Mesothelial cell of epicardium (in vitro differentiated cells): ENCODE measurements at places on chromosomes 2 and 18.

- no peak overlapping the region for H3K27ac ChIP-seq
- peaks cover 3% of the 10 kb centered on the region for H3K4me1 ChIP-seq
- no peaks in the 10 kb centered on the region for H3K36me3 ChIP-seq
- DNase-seq = no peak
These were observed 56.3 kb downstream of the DNAH7 start for GRCh38 chr2:196012314-196012713.

DNA sequence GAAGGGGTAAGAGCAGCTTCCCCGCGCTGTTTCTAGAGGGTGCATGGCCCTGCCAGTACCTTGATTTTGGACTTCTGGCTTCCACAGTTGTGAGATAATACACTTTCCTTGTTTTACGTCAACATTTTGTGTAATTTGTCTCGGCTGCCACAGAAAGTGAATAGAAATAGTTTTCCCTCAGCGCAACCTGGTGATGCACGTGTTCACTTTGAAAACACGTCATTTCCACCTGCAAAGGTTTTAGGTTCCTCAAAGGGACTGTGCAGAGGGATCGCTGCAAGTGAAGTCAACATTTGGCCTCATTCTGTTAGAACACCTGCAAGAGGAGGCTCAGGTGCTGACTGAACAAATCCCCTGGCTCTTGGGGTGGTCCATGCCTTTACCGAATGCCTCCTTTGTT is 71.7 kb downstream of the LONRF2 start:
- peaks cover 2% of the 10 kb centered on the region for H3K4me1 ChIP-seq
- no peak overlapping the region for H3K4me3 ChIP-seq
- DNase-seq = no peak
- no peak overlapping the region for H3K27ac ChIP-seq

DNA sequence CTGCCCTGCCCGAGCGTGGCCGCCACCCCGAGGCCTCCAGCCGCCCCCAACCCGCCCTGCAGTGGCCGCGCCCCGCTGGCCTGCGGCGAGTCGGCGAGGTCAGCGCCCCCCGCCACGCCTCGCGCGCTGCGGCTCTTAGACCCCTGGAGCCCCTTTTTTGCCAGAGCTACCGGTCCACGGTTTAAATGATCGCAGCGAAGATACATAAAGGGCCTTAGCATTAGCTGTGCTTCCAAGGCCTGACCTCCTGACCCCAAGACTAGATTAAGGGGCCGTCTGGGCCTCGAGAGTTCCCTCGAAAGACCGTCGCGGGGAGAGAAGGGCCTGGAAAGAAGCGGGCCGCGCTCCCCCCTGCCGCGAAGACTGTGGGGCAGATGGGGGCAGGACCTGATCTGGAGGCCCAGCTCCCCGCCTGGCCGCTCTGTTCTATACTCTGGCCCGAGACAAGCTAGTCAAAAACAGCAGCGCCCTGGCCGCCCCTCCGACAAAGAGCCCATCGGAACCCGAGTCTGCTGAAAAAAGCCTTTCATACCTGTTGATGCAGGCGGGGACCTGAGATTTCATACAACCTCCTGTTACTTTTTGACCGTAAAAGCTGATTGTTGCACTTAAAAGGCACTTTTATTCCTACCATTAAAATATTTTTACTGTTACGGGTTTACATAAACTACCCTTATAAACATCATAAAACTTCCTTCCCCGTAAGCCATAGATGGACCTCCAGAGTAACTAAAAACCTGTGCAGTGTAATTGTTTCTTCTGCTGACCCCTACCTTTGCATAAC is 68.7 kb upstream of the PSMD14 start:
- H3K27ac ChIP-seq = peak overlapping the region; percentile 13
- no peak for DNase-seq
- H3K4me3 ChIP-seq = peak overlapping the region; percentile 78

DNA sequence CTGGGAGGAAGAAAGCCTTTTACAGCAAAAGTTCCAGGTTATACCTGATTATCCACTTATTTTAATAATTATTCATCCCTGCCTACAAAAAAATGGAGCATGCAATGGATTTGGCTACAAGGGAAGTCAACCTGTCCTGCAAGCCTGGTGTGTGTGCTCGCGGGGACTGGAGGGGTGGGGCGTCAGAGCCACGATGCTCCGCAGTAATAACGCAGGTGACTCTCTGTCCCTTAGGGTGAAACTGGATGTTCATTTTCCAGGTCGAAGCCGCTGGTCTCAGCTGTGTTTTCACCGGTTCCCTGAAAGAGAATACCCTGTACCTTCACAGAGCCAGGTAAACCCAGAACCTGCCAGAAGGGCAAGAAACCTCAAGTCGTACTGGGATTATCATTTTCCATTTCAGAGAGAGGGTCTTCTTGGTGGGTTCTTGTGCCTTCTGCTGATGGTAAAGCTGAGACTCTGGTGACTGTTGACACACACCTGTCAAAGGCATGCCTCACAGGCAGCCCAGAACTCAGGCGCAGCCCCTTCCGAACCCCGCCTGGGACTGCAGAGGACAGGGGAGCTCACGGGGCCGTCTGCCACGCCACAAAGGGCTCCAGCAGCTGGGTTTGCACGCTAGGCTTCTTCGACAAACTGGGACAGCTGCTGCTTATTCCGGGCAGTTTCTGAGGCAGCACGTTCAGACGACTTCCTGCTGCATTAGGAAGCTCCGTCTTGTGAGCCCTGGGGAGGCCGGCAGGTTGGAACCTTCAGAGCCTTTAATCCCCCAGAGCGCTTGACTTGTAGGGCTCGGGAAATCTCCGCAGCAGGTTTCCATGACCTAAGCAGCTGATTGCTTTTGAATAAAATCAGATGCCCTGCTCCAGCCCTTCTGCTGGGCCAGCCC is 58.6 kb downstream of the KCNG2 start:
- H3K27me3 ChIP-seq = peaks cover 18% of the 10 kb centered on the region
- no peak overlapping the region for H3K4me3 ChIP-seq
- no peaks in the 10 kb centered on the region for H3K36me3 ChIP-seq
- peak overlapping the region; percentile 17 for H3K27ac ChIP-seq
- no peak for DNase-seq

- peaks cover 7% of the 10 kb centered on the region for H3K36me3 ChIP-seq
- no peak for DNase-seq
- H3K4me1 ChIP-seq = no peaks in the 10 kb centered on the region
- peaks cover 2% of the 10 kb centered on the region for H3K27me3 ChIP-seq
- no peak overlapping the region for H3K4me3 ChIP-seq
These were observed 2.7 kb downstream of the HRH4 start for GRCh38 chr18:24462838-24463775.

GRCh38 chr2:234058881-234059280 is 8.4 kb downstream of the SPP2 start:
- H3K27me3 ChIP-seq = peaks cover 34% of the 10 kb centered on the region
- H3K4me1 ChIP-seq = no peaks in the 10 kb centered on the region
- H3K4me3 ChIP-seq = no peak overlapping the region
- DNase-seq = no peak

DNA sequence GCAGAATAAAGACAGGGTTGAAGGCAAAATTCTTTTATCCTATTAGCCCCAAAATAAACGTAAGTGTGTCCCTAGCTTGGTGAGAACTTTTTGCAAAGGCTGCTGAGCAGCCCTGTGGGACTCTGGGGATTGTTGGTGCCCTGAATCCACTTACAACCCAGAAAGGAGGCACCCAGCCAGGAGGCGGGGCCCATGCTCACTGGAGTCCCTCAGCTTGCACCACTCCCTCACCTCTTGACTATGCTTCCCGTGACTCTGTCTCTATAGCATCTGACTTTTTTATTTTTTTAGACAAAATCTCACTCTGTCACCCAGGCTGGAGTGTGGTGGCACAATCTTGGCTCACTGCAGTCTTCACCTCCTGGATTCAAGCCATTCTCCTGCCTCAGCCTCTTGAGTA is 15.8 kb upstream of the COL6A3 start:
- peaks cover 24% of the 10 kb centered on the region for H3K4me1 ChIP-seq
- H3K27ac ChIP-seq = no peak overlapping the region
- no peaks in the 10 kb centered on the region for H3K36me3 ChIP-seq
- DNase-seq = no peak
- no peak overlapping the region for H3K4me3 ChIP-seq

DNA sequence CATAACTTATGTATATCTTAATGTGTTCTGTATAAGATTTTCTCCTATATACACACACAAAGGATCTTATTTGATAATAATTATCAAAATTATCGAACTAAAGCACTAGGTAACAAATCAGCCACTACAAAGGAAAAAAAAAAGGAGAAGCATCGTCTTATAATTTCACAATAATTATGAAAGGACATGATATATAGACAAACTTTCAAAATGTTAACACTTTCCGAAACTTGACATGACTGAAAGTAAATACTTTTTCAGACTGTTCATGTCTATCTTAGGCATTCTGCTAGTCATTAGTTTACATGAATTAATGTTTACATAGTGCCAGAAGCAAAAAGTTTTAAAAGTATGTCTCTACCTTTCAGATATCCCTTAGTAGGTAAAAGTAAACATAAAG is 7.3 kb upstream of the NR4A2 start:
- peaks cover 19% of the 10 kb centered on the region for H3K4me1 ChIP-seq
- H3K27me3 ChIP-seq = no peaks in the 10 kb centered on the region
- no peak overlapping the region for H3K4me3 ChIP-seq
- no peak for DNase-seq
- H3K36me3 ChIP-seq = no peaks in the 10 kb centered on the region
- no peak overlapping the region for H3K27ac ChIP-seq

- H3K4me1 ChIP-seq = peaks cover 22% of the 10 kb centered on the region
- no peak for DNase-seq
- H3K27ac ChIP-seq = no peak overlapping the region
- H3K4me3 ChIP-seq = no peak overlapping the region
These were observed 270.0 kb downstream of the CYRIA start for GRCh38 chr2:16395601-16396000.

- no peaks in the 10 kb centered on the region for H3K4me1 ChIP-seq
- no peak overlapping the region for H3K27ac ChIP-seq
- no peak overlapping the region for H3K4me3 ChIP-seq
- no peak for DNase-seq
These were observed 14.1 kb downstream of the MGAT4A start for GRCh38 chr2:98716786-98717185.

DNA sequence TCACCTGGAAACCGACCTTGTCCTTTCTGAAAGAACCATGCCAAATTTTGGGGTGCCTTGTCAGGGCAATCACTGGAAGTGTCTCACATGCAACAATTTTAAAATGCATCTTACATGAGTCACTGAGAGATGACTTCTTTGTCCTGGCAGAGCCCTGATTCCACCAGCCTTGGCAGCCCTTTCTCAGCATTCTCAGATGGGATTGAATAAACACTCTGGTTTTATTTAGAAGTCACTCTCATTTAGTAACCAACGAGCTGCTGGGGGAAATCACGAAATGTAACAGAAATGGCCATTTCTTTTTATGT is 3.8 kb upstream of the ATP8B1 start:
- no peak overlapping the region for H3K27ac ChIP-seq
- H3K36me3 ChIP-seq = no peaks in the 10 kb centered on the region
- DNase-seq = no peak
- H3K4me3 ChIP-seq = no peak overlapping the region

- no peak overlapping the region for H3K27ac ChIP-seq
- H3K36me3 ChIP-seq = no peaks in the 10 kb centered on the region
- peaks cover 67% of the 10 kb centered on the region for H3K27me3 ChIP-seq
These were observed 214.8 kb downstream of the MTX2 start for GRCh38 chr2:176483901-176484568.

GRCh38 chr18:74456349-74457042 is 612 bp downstream of the DIPK1C start:
- DNase-seq = no peak
- peaks cover 89% of the 10 kb centered on the region for H3K27me3 ChIP-seq
- no peak overlapping the region for H3K27ac ChIP-seq
- H3K36me3 ChIP-seq = no peaks in the 10 kb centered on the region
- peaks cover 4% of the 10 kb centered on the region for H3K4me1 ChIP-seq

- no peaks in the 10 kb centered on the region for H3K27me3 ChIP-seq
- no peaks in the 10 kb centered on the region for H3K36me3 ChIP-seq
- no peak overlapping the region for H3K4me3 ChIP-seq
- H3K4me1 ChIP-seq = no peaks in the 10 kb centered on the region
These were observed 45.3 kb upstream of the UNC80 start for GRCh38 chr2:209726311-209726710.
